ENCODE measurements at places on chromosomes 2 and 18.

GRCh38 chr2:104874230-104874629 lies 20.3 kb downstream of the POU3F3 start:
- DNase-seq, result no peak

DNA sequence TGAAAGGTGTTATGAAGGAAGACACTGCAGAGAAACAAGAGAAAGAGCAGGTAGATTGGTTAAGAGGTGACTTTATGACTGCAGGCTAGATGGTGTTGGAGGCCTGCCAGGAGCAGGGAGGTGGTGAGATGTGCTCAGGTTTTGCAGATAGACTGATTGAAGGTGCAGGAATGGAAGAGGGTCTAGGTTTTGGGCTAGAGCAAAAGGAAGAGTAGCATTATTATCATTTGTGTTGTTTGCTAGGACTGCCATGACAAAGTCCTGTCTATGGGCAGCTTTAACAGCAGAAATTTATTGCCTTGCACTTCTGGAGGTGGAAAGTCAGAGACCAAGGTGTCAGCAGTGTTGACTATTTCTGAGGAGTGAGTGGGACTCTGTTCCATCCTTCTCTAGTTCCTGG lies 172.9 kb upstream of the SOX11 start:
- DNase-seq, result no peak

- DNase-seq, result no peak
Measured at GRCh38 chr2:208488686-208489564, 82.3 kb downstream of the PTH2R start.

DNA sequence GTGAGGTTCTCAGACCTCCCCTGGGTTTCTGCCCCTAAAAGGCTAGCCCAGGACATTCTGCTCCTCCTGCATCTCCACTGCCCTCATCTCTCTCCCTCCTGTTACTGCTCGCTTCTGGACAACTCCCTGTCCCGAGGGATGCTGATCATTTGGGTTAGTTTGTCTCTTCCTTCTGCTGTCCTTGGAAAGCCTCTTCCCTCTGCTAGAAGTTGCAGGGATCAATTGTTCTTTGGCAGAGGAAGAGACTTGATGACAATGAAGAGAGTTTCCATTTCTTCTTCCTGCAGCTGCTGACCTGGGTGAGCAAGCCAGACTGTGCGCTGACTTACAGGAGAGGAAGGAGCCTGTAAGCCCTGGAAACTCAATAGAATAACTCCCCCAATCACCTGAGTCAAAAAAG lies 68.9 kb downstream of the RDH14 start:
- no peak for DNase-seq

- no peak for DNase-seq
Measured at GRCh38 chr2:27893006-27893405, 2.5 kb downstream of the BABAM2 start.

DNA sequence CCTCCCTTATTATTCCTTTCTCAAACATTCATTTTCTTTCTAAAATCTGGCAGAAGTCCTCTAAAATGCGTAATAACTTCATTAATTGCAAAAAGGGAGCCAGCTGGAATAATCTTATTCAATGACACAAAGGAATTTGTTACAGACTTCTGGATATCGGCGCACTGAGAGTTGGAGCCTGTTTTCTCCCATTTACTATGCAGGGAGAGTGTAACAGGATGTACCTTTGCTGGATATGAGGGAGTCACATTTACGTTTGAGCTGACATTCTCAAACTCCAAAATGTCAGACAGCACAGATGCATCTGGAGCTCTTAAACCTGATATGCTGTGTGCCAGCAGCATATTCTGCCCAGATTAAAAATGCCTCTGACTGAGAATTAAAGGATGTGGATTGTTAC lies 275.3 kb downstream of the TMX3 start:
- no peak for DNase-seq

DNA sequence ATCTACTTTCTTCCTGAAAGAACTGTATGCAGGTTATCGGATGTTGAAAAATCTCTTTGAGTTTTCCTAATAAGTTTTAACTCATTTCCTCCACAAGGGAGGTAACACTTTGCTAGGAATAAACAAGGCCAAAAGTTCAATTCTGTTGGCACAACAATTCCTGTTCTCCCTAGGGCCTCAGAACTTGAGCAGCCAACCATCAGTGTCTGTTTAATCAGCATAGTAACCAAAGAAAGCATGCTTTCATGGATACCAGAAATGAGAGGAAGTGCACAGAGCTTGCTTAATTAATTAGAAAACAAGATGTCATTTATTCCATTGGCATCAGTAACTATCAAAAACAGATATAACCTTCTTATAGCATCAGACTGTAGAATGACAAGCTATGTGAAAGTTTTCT lies 503.2 kb upstream of the CNTNAP5 start:
- no peak for DNase-seq

- DNase-seq, result peak; percentile 43
Measured at GRCh38 chr18:9101730-9102507, 580 bp upstream of the NDUFV2 start.

DNA sequence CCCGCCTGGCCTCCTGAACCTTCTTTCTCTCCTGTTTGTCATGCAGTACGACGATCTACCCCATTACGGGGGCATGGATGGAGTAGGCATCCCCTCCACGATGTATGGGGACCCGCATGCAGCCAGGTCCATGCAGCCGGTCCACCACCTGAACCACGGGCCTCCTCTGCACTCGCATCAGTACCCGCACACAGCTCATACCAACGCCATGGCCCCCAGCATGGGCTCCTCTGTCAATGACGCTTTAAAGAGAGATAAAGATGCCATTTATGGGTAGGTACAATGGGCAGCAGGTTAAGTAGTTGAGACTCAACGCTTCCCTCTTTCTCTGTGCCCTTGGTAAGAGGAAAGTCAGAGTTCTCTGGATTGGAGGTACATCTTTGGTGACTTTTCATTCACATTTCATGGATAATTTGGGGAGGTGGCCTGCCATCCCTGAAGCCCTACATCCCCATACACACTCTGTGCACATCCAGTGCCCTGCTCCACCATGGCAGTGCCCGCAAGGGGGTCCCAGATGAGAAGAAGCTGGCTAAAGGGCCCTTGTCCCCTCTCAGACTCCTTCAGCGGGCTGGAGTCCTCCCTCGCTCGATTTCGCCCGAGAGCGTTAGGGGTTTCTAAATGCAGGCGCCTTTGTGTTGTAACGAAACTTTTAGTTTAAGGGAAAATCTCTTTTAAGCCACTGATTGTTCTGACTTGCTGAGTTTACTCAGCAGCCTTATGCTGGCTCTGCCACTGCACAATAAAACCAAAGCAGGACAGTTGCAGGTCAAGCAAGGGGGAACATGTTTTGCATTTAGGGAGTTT lies 3.0 kb downstream of the MEIS1 start:
- no peak for DNase-seq

GRCh38 chr2:59774821-59775433 lies 778.5 kb downstream of the BCL11A start:
- no peak for DNase-seq

DNA sequence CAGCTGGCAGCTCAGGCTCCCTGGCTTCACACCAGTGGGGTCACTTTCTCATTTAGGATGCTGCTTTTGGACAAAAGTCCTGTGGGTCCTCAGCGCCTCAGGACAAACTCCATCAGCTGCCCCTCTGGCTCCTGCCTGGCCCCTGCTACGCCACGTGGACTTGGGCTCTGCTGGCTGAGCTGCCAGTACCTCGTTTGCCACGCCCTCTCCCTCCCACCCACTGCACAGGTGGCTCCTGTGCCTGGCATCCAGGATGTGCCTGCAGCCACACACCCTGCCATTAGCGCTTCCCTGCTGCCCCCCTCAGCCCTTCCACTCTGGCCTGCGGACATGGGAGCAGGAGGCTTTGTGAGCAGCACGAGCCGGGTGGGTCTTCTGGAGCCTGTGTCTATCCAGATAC lies 118.9 kb downstream of the ZNF236 start:
- DNase-seq, result no peak

- DNase-seq, result no peak
Measured at GRCh38 chr2:156057647-156058046, 274.9 kb downstream of the NR4A2 start.

GRCh38 chr2:15889442-15890123 lies 50.8 kb upstream of the MYCN start:
- no peak for DNase-seq

DNA sequence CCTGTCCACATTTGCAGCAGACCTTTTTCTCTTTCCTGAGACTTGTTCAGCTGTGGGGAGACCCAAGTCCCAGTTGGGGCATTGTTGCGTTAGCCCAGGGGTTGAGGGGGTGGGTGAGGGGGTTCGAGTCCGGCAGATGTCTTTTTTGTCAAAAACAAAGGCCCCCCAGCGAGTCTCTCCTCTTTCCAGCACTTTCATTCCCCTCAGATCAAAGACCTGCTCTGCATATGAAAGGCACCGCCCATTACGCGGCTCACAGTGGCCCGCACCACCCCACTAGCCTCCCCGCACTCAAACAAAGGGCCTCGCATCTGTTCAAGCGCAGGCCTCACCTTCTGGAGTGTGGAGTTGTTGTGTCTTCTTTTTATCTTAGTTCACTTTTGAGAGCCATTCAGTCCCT lies 25.2 kb downstream of the TRABD2A start:
- no peak for DNase-seq

- DNase-seq, result no peak
Measured at GRCh38 chr2:68738906-68739594, 4.4 kb downstream of the ARHGAP25 start.

DNA sequence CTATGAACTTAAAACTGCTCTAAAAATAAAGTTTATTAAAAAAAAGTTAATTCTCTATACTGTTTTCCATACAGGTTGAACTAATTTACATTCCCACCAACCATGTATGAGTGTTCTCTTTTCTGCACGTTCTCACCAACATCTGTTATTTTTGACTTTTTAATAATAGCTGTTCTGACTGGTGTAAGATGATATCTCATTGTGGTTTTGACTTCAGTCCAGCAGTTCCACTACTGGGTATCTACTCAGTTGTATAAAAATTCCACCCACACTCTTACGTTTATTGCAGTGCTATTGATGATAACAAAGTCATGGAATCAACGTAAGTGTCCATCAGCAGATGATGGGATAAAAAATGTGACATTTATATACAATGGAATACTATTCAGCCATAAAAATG lies 33.7 kb downstream of the SPAG16 start:
- DNase-seq, result peak; percentile 41

DNA sequence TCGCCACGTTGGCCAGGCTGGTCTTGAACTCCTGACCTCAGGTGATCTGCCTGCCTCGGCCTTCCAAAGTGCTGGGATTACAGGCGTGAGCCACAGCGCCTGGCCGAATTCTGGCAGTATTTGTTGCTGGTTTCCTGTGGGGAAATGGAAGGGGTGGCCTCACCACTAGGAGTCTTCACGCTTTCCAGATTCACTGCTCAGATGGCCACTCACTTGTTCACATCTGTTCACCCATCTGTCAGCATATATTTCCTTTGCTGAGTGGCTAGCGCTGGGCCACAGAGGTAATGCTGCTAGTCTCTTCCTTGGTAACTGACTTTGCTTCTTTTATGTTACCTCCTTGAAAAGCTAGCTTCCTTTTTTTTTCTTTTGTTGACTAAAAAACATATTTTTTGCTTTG lies 27.2 kb downstream of the TMEM177 start:
- no peak for DNase-seq

DNA sequence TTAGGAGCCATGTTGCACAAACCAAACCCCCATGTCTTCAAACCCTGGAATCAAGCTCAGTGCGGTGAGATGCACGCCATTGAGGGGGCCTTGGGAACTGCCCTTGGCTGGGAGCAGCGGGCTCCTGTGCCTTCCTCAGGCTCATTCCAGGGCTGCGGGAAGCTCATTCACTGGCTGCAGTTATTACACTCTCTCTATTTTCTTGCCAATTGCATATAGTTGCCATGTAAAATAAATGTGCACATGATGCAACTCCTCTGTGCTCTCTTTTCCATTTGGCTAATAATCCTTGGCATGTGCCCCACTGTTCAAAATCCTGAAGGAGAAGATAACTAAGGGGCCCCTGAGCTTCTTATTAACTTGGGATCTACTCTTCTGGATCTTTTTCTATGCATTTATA lies 74.7 kb downstream of the KCTD1 start:
- no peak for DNase-seq

GRCh38 chr2:96762529-96763311 lies 2.0 kb downstream of the CNNM4 start:
- no peak for DNase-seq

DNA sequence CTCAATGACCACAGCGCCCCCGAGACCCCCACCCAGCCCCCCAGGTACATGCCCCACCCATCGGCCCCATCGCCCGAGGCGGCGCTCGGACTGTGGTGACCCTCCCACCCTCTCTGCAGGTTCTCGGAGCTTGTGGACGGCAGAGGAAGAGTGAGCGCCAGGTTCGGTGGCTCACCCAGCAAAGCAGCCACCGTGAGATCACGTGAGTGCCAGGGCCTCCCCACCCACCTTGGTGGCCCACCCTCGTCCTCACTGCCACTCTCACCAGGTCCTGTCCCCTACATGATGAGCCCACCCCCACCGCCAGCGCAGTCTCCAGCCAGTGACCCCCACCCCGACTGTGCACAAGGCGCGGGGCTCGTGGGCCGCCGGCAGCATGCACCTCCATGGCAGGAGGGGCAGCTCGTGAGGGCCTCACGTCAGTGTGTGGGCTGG lies 30.4 kb downstream of the MTERF4 start:
- DNase-seq, result no peak

- DNase-seq, result no peak
Measured at GRCh38 chr18:76571689-76572088, 76.6 kb upstream of the ZNF516 start.

GRCh38 chr18:77223653-77224052 lies 26.0 kb upstream of the GALR1 start:
- no peak for DNase-seq

DNA sequence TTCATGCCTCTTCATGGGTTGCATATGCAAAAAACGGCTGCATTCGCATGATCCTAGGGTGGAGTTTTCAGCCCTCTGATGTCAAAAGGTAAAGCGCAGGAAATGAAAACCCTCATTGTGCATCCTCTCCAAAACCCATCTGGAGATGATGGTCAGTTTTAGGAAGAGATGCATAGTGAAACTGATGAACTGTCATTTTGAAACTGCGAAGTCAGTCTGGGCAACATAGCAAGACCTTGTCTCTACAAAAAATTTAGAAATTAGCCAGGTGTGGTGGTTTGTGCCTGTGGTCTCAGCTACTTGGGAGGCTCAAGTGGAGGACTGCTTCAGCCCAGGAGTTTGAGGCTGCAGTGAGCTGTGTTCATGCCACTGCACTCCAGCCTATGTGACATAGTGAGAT lies 2.5 kb upstream of the TTLL4 start:
- DNase-seq, result no peak

DNA sequence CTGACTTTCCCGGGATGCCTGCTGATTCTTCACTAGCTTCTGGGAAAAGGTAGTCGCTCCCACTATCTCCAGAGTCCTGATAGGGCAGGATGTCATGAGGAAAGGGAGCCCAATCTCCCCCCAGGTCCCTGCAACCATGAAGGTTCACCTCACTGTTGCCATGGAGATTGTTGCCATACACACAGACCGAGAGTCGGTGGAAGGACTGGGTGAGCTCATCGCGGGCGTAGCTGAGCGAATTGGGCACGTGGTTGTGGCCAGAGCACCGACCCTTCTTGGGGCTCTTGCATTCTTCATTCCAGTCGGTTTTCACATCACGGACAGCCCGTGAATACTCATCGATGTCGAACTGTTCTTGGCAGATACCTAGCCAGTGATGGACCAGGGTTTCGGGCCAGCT lies 97.4 kb downstream of the MEP1B start:
- DNase-seq, result no peak

Measured in NCI-H2029 treated with DMSO at 0.1 percent for 48 hours (cell line).